ENCODE measurements at places on chromosomes 11 and 22.

GRCh38 chr11:59785818-59786217 lies 24.8 kb downstream of the MRPL16 start:
- no peak for DNase-seq

DNA sequence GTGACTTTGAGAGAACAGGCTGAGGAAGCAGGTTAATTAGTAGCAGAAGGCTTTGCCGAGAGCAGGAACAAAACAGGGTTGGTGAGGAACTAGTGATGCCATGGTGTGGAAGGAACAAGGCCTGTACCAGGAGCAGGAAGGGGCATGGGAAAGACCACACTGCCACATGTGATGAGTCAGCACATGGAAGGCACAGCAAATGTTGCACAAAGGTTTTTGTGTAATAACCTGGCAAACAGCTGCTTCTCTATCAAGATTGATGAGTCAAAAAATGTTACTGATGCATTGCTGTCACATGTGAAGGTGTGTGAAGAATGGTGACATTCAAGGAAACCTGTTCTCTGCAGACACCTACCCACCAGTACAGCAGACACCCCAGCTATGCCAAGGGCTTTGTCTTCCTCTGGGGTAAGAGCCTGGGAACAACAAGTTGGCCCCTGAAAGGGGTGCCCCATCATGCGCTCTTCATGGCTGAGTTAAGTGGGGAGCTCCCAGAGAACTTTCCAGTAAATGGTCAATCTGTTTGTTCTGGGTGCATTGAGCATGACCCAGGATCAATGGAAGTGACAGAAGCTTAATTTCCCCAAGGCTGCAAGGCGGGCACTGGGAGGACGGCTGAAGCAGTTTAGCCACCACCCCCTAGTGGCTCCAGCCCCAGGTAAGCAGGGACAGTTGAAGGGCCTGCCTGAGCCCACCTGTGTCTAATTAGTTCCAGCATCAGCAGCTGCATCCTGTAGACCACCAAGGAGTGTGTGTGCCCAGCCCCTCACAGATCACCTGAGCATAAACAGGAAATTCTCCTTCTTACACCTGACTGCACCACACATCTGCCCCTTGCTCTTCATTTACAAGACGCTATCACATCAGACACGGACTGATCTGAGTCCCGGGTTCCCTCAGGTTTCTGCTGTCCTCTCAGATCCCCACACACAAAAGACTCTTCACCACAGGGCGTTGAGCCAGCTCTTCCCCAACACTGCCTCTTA lies 47.6 kb downstream of the GGTLC2 start:
- DNase-seq: peak; percentile 19

DNA sequence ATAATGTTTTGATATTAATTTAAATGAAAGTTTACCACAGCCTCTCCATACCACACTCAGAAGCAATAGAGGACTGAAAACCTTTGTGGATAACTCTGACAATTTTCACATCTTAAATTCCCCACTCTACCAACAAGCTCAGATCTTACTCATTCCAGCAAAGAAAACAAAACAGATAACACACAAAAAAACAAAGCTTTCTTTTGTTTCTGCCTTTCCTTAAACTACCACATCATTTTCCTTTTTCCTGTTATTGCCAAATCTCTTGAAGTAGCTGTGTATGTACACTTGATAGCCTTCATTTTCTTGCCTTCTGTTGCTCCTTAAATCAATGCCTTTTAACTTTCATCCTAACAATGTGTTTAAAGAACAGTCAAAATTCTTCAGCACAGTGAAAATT lies 484.9 kb downstream of the NTM start:
- DNase-seq: no peak

- DNase-seq: no peak
Observed at GRCh38 chr11:64879244-64879900, 951 bp upstream of the EHD1 start.

- DNase-seq: peak; percentile 98
Observed at GRCh38 chr11:71453037-71453917, at the start of gene NADSYN1. Gene NADSYN1, plus strand, starts transcription at chr11:71453203. Its CDS starts 94 bp downstream, at chr11:71453297.

GRCh38 chr11:95531116-95531515 lies 258.5 kb downstream of the FAM76B start:
- no peak for DNase-seq

GRCh38 chr11:85307366-85307765 lies 319.8 kb downstream of the DLG2 start:
- DNase-seq: no peak

GRCh38 chr11:46369458-46370152 lies 11.9 kb upstream of the MDK start:
- DNase-seq: peak; percentile 83

DNA sequence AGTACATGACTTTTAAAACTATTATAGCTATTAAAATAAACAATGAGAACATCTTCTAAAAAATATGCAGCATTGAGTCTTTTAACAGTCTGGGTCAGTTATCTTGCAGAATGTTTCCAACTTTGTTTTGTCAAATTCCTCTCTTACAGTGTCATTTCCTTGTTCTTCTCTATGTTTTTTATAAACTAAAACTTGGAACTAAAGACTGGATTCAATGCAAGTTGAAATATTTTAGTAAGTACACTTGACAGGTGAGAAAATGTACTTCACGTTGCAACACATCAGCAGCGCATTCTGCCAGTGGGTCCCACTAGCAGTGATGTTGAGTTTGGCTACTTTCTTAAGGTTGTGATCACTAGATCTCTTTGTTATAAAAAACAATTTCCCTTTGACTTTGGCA lies 1407.6 kb upstream of the RAG2 start:
- no peak for DNase-seq

DNA sequence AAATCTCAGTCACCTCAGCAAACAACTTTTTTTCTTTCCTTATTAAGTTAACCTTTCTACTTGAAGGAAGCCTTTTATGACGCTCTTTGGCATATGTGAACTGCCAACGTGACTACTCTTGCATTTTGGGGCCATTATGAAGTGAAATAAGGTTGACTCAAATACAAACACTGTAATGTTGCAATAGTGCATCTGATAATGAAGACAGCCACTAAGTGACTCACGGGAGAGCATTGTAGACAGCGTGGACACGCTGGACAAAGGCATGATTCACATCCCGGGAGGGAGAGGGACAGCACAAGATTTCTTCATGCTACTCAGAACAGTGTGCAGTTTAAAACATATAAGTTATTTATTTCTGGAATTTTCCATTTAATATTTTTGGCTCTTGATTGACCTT lies 560.8 kb downstream of the ETS1 start:
- DNase-seq: no peak

Data from activated effector memory CD4-positive, alpha-beta T cell treated with anti-CD3 and anti-CD28 coated beads, Interleukin-2, amount 50 U/mL, for 16 hours (primary cell).